ENCODE measurements at places on chromosomes 4 and X.

DNA sequence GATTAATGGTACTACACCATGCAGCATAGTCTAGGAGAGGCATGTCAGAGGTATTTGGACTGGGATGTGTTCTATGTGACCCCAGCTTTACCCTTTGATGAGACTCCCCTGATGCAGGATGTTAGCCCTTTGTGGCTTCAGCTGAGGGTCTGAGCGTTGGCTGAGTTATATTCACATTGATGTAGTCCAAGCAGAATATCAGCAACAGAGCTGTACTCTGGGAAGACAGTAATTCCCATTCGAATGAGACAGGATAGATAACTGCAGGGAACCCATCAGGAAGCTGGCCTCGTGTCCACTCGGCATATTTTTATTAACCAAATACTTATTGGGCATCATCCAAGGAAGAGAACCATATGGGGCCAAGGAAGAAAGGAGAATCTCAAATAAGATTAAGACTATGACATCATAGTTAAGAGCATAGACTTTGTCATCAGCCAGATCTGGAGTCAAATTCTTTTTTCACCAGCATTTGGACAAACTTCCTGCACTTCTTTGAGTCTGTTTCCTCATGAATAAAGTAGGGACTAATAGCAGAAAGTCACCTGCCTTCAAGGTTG is 198.1 kb downstream of the SOWAHB start:
- DNase-seq: no peak

DNA sequence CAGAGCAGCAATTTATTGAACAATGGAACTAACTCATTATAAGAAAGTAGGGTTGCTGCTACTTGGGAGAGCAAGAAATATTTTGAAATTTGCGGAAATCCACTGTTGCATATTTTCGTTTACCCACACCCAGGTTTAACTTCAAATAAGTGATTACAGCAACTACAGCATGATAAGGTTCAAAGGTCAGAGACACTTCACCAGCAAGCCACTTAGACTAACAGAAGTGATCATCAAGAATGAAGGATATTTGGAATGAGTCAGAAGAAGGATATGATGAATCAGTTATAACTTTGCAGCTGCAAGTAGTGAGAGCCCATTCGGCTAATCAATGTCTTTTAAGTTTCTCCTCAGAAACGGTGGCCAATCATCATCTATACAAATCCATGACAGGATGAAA is 199.3 kb downstream of the TMA16 start:
- DNase-seq: no peak

- no peak for DNase-seq
Observed at GRCh38 chr4:56739066-56739777, 58.1 kb upstream of the HOPX start.

DNA sequence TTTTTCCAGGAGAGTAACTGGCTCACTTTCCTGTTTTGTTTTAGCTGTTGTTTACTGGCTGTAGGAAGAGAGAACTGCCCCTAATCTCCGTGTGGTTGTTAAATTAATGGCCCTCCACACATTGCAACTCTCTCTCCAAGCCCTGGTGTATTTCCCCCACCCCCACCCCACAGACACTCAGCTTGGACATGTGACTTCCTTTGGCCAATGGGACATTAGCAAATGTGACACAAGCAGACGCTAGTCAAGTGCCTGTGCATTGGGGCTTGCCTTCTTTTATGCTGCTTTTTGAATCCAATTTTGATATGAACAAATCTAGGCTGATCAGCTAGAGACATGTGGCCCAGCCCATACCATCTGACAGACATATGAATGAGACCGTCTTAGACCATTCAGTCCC is 59.6 kb upstream of the TAB3 start:
- no peak for DNase-seq

DNA sequence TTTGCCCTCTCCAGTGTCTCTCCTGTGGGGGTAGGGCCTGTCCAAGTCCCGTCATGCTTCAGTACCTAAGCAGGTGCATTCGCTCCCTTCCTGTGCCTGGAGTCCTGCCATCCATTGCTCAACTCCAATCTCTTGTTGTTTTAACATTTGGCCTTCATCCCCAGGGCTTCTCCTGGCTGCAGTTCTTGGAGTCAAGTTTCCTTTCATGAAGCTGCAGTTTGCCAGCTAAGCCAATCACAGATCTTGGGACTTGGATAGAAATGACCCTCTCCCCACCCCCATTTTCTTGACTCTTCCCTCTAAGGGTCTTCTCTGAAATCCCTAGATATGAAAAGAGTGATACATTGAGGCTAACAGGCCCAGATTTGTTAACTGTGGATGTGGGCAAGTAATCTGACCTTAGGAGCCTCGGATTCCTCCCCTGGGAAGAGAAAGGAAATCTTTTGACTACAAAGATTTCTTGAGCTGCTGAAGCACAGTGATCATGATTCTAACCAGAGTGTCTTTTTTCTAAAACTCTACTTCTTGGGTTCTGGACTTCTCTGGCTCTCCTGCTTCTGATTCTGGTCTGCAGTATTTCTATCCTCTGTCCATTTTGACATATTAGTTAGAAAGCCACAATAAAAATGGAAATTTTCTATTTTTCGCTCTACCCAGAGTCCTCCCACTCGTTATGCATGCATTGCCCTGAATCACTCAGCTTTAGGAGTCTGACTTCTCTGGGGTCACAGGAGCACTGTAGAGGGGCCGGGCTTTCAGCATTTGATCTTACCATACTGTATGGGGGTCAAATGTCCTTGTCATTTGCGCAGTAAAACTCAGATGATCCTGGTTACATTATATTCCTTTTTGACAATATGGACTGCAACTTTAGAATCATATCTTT is 61.0 kb downstream of the CHRNA9 start:
- DNase-seq: peak; percentile 37

DNA sequence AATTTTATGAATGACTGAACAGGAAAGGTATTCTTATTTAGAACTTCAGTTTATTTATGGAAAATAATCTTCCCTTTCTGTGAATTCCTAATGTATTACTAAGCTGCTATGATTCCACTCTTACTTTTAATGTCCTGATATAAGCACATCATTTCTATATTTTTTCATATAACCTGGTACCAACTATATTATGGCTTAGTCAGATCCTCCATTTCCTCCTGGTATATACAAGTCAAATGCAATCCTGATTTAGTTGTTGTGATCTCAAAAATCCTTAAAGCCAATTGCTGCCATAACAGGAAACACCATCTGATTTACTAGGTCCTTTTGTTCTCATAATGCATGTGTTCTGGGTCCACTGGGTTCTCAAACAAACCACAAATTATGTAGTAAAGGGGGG is 26.8 kb downstream of the TRMT2B start:
- no peak for DNase-seq

- no peak for DNase-seq
Observed at GRCh38 chr4:139846766-139847165, 181.1 kb downstream of the MGST2 start.

GRCh38 chrX:11375614-11376119 is 82.5 kb downstream of the AMELX start:
- no peak for DNase-seq

DNA sequence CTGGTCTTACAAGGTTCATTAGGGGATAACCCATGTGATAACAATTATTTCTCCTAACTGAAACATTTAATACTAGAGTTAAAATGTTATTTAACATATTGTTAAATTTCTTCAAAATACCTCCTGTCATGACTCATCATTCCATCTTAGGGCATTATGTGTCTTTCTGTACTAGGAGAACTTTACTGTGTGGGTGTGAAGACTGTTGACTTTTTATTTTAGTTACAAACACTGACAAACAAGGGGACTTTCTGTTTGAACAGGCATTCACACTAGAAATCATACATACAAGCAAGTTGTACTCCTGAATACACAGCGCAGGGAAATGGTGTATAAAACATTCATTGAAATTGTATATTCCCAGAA is 175.9 kb downstream of the FBXW7 start:
- no peak for DNase-seq

GRCh38 chr4:85946821-85947220 is 413.0 kb downstream of the MAPK10 start:
- DNase-seq: no peak

- no peak for DNase-seq
Observed at GRCh38 chr4:93605163-93605562, 223.4 kb upstream of the ATOH1 start.
